ENCODE measurements at places on chromosomes 5 and 9.

DNA sequence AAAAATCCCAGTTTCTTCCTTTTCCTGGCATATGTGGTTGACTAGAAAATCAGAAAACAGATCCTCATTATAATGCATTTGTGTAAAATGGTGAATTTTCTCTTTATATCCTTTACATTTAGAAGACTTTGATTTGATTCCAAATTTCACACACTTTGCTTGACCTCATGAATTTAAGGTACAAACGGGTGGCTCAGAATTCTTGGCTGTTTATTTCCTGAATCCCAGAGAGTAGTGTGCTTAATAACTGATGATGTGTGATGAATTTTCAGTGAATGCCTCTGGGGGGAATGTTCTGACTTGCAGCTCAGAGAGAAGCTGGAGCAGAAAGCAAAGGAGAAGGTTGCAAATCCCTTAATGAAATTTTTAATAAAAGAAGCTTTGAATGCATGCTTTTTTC, 126.8 kb downstream of the SPATA31D1 start:
- DNase-seq: no peak

- no peak for DNase-seq
These were observed 8.5 kb upstream of the ANKH start for GRCh38 chr5:14879937-14880589.

GRCh38 chr9:136603901-136604814, 58.3 kb upstream of the NOTCH1 start:
- no peak for DNase-seq

DNA sequence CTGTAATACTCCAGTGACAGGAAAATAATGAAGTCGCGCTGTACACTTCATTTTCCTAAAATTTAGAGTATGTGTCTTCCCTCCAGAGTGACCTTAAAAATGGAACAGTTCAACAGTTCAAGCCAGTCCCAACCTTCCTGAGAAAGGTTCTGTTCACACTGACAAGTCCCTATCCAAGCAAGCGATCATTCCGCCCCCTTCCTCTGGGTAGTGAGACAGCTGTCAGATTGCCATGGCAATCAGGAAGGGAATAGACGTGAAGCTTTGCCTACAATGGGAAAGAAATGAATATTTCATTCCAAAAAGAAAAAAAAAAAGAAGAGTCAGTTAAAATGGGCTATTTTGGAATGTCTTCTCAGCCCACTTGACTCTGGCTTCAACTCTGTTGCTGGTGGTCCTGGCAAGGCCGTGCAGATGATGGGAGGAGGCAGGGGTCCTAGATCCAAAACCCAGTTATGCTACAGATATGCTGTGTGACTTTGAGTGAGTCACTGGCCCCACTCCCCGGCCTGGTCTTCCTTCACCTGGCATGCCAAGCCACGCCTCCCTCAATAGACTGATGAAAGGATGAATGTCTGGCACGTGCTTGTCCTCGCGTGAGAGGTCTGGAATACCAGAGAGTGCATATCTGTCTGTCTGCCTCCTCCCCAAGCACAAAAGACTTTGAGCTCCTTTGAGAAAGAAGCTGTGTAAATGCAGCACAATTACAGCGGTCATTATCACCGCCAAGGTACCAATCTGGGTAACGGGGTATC, 165.8 kb upstream of the WWC1 start:
- no peak for DNase-seq

DNA sequence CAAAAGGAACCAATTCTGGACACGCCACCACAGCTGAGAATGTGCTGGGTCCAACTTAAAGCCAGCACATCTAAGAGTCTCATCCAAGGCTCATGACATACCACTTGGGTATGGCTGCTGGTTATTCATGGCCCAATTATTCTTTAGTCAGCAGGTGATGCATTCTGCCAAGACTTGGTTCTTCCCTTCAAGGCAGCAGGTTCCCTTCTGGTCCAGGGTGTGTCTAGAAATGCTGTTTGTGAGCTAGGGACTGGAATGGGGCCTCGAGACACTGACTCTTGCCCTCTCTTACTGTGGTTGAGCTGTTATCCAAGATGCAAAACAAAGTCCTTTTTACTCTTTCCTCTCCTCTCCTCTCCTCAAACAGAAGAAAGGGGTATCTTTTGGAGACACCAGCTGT, 522.6 kb downstream of the HINT1 start:
- no peak for DNase-seq

DNA sequence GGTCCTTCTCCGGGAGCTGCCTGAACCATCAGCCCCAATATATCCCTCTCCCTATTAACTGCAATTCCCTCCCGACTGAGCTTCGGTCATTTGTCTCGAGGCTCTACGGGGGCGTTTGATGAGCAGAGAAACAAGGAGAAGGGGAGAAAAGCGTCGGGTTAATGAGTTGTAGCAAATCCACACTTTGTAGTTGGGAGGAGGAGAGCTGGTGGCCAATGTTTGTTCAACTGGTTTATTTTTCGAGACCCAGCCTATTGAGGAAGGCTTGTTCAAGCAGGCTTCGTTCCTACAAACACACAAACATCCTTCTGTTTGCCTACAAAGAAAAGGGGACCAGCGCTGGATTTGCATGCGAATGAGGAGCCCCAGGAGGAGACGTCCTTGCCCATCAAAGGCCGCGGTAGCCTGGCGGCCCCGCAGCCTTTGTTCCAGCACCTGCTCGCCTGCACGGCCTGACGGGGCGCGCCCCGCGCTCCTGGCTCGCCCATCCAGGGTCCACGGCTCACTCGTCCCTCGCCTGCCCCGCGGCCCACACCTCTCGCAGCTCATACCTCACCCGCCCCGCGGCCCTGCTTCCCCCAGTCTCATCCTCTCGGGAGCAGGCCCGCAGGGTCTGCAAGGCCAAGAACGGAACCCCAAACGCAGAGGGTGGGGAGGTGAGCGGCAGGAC, 4.6 kb downstream of the FOXD1 start:
- DNase-seq: no peak

GRCh38 chr5:64347309-64347708, 158.5 kb upstream of the RGS7BP start:
- no peak for DNase-seq

- no peak for DNase-seq
These were observed 103.4 kb upstream of the RASEF start for GRCh38 chr9:83166372-83166771.

DNA sequence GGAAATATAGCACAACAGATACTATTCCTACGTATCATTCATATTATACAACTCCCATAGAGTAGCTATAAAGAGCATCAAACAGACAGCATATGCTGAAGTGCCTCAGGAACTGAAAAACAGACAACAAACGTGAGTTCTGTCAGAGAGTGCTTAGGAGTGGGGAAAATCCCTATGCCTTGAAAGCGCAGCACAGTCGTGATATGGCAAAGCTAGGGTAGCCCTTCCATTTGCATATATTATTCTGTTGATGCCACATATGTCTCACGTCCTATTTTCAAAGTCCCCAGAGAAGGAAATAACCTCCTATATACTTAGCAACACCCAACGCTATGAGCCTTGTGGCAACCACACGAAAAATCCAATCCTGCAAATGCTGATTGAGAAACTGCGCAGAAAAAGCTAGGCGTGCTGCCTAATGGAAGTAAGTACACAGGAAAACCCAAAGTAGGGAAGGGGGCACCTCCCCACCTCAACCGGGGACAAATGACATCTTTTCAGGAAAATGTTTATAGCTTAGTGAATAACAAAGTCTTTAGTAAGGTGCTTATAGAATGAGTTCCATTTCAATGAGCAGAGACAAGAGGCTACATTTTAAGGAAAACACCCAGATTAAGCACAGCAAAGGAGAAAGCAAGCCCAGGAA, 105.1 kb downstream of the MED10 start:
- no peak for DNase-seq

DNA sequence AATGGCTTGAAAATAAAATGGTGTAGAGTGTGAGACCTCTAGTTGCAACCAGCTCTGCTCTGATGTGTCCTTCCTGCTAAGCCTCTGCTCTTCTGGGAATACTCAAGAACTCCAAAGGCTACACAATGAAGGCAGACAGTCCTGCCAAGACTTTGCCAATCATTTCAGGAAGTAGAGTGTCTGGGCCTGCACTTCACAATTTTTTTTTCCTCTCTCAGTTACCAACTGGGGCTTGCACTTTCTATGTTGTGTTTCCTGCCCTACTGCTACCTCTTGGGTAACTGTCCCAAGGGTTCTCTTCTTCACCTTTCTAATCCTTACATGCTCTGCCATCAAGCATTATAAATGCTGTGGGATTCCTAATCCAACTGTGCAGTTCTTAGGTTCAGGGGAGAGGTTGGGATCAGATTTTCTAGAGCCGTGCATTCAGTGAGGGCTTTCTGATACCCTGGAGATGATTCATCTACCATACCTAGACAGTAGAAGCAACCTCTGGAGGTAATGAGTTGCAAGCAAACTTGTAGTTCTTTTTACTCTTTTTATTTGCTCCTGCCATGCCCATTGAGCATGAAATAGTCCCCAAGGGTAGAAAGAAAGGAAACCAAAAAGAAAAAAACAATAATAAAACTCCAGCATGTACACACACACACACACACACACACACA, 365.9 kb downstream of the MLLT3 start:
- no peak for DNase-seq

- no peak for DNase-seq
These were observed 541.0 kb downstream of the RAB3C start for GRCh38 chr5:59123595-59124561.

GRCh38 chr9:137236936-137237421, 4.1 kb upstream of the TUBB4B start:
- no peak for DNase-seq

DNA sequence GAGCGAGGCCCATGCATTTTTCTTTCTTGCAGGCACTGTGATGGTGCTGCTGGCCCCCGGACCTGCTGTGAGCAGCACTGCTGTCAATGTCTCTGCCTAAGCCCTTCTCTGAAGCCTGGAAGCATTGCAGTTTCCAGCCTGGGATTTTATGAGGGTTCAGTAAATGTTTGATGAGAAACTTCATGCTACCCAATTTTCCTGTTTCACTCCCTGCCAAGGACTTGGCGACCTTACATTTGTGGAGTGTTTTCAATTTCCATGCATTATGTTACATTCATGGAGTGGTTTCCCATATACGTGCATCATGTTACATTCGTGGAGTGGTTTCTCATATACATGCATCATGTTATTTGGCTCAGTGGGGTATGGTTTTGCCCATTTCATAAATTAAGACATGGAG, 90.7 kb upstream of the PTCH1 start:
- no peak for DNase-seq

DNA sequence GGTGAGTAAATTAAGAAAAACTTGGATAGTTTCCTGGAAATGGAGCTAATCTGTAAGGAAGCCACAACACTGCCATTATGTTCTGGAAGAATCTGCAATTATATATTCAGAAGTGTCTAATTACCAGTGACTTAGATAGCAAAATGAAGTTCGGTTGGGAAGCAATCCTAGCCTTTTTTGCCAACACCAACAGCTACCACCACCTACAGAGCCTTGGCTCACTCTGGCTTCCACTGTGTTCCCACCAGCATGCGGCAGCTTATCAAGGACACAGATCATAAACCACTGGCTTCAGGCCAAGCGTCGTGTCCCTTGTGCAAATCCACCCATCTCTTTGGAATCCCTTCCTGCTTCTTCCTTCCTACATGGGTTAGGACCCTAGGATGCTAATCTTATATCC, 118.0 kb upstream of the PCA3 start:
- DNase-seq: no peak

GRCh38 chr9:76649894-76650293, 114.3 kb upstream of the PCA3 start:
- DNase-seq: no peak

DNA sequence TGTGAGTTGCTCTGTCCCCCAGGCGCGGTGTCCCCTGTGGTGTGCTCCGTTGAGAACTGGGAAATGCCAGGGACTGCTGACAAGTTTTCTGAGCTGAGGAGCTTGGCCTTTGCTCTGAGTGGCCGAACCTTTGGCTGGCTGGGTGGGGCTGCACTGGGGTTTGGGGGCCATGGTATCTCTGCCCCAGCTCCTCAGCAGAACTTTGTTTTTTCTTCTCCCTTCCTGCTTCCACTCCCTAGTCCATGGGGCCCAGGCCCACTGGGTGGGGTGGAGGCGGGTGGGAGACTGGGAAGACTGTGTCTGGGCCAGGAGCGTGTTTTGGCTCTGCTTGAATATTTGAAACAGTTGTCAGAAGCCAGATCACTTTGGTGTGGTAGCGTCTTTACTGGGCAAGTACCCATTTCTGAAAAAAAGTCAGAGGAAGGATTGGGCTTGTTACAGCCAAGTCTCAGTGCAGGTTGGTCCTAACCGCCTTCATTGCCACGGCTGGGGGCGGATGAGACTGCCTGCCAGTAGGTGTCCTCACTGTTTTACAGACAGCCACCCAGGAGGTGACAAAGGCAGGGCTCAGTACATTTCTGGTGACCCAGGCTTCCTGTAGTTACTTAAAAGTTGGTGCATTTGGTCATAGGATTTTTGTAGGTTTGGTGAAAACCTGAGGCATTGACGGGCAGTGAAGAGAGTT, 92.7 kb downstream of the DAB2IP start:
- DNase-seq: no peak

GRCh38 chr5:82208371-82208770, 69.8 kb downstream of the RPS23 start:
- DNase-seq: no peak

GRCh38 chr5:912280-913091, 19.8 kb downstream of the TRIP13 start:
- peak; percentile 59 for DNase-seq

- DNase-seq: no peak
These were observed 1.3 kb downstream of the ARAP3 start for GRCh38 chr5:141680751-141681201.

- DNase-seq: no peak
These were observed 1.7 kb downstream of the TRAF1 start for GRCh38 chr9:120924698-120925534.

DNA sequence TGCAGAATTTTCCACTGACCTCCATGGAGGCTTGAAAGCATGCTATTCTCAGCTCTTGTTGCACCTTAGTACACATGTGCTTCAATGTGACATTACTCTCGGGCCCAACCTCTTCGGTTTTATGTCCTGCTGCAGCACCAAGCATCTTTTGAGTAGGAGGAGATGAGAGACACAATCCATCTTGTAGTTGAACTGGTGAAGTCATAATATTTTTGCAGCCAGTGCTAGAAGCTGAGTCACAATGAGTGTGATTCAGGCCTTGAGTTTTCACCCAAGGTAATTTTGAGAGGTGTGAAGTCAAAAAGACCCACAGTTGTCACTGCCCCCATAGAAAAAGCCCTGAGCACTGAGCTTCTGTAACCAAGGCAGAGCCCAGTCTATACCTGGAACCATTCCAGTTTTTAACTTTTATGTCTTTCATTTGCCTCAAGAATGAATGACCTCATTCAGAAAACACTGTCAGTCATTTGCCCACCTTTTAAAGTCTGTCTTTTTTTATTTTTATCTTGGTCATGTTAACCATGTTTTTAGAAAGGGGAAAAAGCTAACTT, 117.7 kb downstream of the ZNF462 start:
- DNase-seq: no peak

DNA sequence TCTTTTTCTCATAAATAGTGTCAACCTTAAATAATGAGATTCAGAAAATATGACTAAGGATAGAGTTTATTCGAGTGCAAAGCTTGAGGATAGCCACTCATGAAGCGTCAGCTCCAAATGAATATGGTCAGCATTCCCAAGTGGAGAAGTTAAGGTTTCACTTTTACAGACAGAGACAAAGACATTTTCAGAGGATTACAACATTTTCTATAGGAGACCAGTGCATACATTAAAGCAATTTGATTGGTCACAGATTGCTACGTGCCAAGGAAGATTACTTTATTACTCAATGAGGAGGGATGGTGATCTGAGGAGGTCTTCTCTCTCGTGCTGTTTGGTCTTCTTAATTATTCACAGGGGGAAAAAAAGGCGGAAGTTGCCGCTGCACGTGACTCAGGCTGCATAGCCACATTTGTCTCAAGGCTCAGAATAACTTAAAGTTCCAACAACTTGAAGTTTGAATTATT, 60.1 kb upstream of the SPATA31C2 start:
- no peak for DNase-seq

All from T-helper 2 cell (primary cell).